Naive thymus-derived CD4-positive, alpha-beta T cell (primary cell): ENCODE measurements at places on chromosomes 5 and 9.

DNA sequence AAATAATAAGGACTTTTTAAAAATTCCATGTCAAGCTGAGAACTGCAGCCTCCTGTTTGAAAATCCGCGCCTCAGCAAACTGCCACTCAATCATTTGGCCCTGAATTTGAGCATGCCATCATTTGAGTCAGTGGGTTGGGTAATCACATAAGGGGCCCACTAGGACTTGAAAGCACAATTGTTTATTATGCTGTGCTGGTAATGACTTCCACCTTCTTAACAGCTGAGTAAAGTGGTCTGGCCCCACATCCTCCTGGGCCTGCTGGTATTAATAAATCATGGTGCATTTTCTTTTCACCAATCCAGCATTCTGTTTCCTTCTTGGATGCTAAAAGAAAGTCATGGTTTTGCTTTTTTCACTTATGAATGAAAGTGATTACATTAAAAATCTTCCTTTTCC, 103.0 kb upstream of the CTSL start:
- DNase-seq, result no peak

DNA sequence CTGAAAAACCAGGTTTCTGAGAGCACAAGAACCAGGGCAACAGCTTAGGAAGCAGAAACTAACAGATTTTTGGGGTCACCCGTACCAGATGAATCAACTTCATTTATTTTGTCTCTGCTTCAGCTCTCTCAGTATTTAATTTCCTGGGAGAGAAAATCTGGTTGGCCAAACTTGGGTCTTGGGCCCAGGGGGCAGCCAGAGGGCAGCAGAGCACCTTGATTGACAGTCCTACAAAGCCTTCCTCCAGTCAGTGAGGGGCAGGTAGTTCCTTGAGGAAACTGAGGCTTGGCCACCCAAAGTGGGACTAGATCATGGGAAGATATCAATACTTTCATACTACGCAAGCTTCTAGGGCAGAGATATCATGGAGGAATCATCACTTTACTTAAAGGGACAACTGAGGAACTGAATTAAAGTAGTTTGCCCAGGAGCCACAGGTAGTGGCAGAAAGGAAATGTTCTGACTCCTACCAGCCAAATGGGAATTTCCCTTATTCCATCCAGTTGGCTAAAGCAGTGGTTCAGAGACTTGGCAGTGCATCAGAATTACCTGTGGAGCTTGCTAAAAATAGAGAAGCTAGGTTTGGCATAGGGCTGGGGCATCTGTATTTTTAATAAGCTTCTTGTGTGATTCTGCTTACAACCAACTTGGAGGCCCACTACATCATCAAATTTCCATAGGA, 21.5 kb upstream of the ARHGAP26 start:
- DNase-seq, result peak; percentile 51

GRCh38 chr9:137688725-137689124, 69.9 kb downstream of the EHMT1 start:
- no peak for DNase-seq

GRCh38 chr9:137762414-137763061, 115.0 kb upstream of the CACNA1B start:
- no peak for DNase-seq

- DNase-seq, result no peak
These were observed 206.2 kb downstream of the HSPA4 start for GRCh38 chr5:133257977-133258376.

- DNase-seq, result no peak
These were observed 17.6 kb downstream of the SLCO6A1 start for GRCh38 chr5:102481054-102481715.

- no peak for DNase-seq
These were observed 27.7 kb downstream of the WDR36 start for GRCh38 chr5:111119856-111120255.

DNA sequence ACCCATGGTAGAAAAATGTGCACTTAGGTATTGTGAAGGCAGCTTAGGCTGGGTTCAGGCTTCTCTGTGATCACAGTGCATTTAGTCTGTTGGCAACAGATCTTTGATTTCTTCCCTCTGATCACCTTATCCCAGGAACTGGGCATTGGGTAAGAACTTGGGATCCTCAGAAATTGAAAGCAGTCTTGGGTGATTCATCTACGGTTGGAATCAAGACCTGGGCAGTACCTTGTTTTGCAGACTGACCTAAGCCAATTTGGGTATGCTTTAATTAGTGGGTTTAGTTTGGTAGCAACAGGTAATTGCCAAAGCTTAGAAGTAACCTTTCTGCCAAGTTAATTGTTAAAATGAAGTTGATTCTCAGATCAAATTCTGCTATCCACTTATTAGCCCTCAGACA, 17.8 kb downstream of the ENTREP1 start:
- DNase-seq, result no peak

GRCh38 chr9:130352586-130353285, 87.2 kb downstream of the HMCN2 start:
- DNase-seq, result no peak

GRCh38 chr5:126477294-126478117, 54.3 kb downstream of the GRAMD2B start:
- no peak for DNase-seq

DNA sequence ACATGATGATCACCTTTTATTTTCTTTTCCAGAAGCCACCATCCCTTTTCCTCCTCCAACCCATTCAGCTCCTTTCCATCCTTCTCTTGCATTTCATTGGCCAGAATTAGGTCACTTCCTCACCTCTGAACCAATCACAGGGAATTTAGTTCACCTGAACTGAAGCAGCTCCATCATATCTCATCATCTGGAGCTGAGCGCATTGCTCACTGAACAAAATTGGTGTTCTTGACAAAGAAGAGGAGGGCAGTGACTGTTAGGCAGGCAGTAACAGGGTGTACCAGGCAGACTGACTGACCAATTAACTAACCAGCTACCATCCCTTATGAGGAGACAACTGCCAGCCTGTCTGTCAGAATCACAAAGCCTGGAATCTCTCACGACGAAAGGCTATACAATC, 1.8 kb upstream of the ZNF354A start:
- DNase-seq, result no peak

DNA sequence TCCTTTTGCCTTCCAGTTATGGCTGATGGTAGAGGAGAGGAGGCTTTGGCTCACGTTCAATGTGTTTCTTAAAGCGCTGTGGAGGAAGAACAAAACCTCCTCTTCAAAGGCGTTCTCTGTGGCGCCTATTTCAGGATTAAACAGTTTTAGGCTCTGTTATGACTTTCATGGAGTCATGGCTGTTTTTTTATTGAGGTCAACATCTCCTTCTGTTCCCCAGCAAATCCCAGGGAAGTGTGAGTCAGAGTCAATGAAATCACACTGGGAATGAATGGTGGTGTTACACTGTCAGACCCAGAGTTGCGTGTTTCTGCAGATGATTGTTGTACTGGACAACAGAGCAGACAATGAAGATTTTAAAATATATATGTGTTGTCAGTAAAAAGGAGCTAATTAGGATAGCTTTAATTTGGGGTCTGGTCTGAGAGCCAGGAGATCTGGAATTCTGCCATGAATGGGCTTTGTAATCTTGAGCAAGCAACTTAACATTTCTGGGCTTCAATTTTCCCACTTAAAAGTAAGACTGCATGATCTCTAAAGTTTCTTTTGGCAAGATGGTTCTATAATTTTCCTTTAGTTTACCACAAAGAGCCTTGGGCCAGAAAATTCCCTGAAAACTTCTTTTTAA, 240.7 kb downstream of the CSNK1G3 start:
- DNase-seq, result no peak

- no peak for DNase-seq
These were observed 152.0 kb downstream of the GPBP1 start for GRCh38 chr5:57325678-57326397.

- DNase-seq, result no peak
These were observed 123.8 kb downstream of the HSD17B3 start for GRCh38 chr9:96178153-96178552.
